ENCODE measurements at places on chromosomes 2 and 18.

DNA sequence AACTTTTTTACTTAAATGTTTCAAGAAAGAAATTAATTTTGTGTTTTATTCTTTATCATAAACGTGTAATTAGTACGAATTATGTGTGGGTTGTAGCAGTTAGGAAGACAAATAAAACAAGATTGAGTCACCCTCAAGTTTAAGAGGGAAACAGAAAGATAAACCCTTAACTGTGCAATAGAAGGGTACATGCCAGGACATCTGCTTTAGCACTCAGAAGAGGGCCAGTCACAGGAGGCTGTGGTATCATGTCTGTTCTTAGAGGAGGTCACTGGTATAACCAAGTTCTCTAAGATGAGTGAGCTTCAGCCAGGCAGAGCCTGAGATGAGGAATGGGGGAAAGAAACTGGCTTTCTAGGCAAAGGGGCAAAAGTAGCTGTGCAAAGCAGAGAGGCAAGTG lies 42.4 kb upstream of the GRHL1 start:
- no peak for DNase-seq

GRCh38 chr2:23386339-23387220 lies 1.6 kb downstream of the KLHL29 start:
- DNase-seq, result peak; percentile 30

GRCh38 chr2:68125821-68126220 lies 31.9 kb upstream of the PNO1 start:
- no peak for DNase-seq

- DNase-seq, result no peak
Measured at GRCh38 chr2:208179028-208179609, 10.7 kb downstream of the C2orf80 start.

GRCh38 chr18:69647702-69648101 lies 247.0 kb downstream of the DOK6 start:
- no peak for DNase-seq

GRCh38 chr18:62018034-62018758 lies 125.4 kb upstream of the RNF152 start:
- no peak for DNase-seq

DNA sequence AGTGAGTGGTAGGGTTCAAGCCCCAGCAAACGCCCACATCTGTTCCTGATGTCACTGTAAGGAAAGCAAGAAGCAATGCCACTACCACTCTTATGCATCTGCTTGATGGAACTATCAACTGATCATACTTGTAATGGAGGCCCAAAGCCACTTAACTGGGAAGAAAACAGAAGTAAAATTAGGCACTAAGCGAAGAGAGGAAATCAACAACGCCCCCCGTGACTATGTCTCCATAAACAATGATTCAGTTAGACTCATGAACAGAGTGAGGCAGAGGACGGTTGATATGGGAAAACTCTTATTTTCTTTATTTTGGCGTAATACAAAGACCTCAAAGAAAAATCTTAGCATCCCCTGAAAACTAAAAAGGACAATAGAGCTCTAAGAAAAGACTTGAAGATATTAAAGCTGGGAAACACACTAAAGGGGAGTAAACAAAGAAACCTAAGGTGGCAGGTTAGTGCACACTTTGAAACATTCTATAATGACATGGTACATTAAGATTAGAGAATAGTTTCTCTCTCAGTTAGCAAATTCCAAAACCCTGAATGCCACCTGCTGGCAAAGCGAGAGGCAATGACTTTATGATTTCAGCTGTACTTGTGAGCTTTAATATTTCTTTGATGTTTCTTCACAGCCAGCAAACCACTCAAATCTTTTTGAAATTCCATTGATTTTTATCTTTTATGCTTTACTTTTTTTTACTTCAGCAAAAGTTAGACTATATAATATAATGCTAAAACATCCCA lies 86.5 kb downstream of the LRP2 start:
- no peak for DNase-seq

- DNase-seq, result no peak
Measured at GRCh38 chr2:143078104-143078503, 51.1 kb upstream of the ARHGAP15 start.

- no peak for DNase-seq
Measured at GRCh38 chr2:14148216-14148615, 484.3 kb upstream of the LRATD1 start.

- DNase-seq, result peak; percentile 36
Measured at GRCh38 chr18:2570772-2571199, 519 bp downstream of the METTL4 start.

All from NCI-H1105 (cell line).